ENCODE measurements at places on chromosomes 12 and 14.

DNA sequence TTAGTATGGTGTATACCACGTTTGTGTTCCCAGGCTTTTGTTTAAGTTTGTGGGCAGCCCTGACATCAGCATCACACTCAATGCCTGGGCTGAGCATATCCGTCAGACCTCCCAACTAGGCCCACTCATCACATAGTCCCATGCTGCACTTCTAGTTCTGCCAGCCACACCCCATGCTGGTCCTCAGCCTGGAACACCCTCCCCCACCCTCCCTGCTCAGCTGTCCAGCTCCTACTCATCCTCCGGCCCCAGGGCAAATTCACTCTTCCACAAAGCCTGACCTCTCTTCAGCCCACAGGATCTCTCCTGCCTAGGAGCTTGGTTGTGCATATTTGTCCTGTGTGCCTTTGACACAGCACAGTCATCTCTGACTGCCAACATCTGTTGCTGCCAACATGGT, 3.9 kb upstream of the ENDOU start:
- DNase-seq, result no peak

- peak; percentile 47 for DNase-seq
Measured at GRCh38 chr14:51293149-51293911, 53.3 kb downstream of the TMX1 start.

DNA sequence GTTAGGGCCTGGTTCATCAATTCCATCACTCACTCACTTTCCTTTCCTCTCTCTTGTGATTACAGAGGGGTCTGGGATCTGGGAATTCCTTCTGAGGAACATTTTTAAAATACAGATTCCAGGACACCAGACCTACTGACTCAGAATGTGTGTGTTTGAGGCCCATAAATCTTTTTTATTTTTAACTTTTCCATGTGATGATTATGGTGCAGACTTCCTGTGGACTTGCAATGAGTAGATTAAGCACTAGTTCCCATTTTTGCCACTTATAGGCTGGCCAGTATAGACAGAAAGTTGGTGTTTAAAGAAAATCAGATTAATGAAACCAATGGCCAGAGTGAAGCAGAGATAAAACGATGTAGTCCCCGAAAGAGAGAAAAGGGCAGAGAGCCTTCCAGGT, 28.1 kb downstream of the SLC41A2 start:
- DNase-seq, result no peak

GRCh38 chr12:88313554-88313953, 171.4 kb downstream of the TMTC3 start:
- DNase-seq, result no peak

DNA sequence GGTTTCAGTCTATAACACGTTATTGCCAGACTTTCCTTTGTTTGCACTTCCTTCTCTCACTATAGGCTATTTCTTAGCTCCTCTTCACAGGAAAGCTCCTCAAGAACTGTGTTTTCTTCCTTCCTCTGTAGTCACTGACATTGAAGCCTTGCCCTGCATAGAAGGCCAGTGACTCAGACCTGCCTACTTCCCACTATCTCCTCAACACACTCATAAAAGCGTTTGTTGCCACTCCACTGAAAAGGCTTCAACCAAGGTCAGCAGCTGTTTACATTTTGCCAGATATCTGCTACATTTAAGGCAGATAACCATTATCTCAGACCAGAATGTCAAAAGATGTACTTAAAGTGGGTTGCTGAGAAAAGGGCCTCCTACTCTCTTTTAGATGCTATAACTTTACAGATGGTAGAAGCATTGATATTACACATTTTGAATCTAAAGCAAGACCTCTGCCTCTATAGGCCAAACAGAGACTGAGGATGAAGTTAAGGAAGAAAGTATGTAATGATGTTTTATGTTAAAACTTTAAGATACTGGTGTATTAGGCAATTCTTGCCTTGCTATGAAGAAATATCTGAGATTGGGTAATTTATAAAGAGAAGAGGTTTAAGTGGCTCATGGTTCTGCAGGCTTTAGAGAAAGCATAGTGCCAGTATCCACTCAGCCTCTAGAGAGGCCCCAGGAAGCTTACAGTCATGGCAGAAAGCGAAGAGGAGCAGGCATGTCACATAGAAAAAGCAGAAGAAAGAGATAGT, 233.3 kb upstream of the FLRT2 start:
- peak; percentile 61 for DNase-seq
